HT1080 (cell line): ENCODE measurements at places on chromosomes 12 and 14.

- no peak for DNase-seq
Observed at GRCh38 chr12:122049827-122050226, 28.1 kb downstream of the BCL7A start.

- DNase-seq: peak; percentile 47
Observed at GRCh38 chr12:56221232-56221756, 428 bp downstream of the RNF41 start.

- DNase-seq: no peak
Observed at GRCh38 chr12:65384240-65384639, 105.8 kb downstream of the MSRB3 start.

DNA sequence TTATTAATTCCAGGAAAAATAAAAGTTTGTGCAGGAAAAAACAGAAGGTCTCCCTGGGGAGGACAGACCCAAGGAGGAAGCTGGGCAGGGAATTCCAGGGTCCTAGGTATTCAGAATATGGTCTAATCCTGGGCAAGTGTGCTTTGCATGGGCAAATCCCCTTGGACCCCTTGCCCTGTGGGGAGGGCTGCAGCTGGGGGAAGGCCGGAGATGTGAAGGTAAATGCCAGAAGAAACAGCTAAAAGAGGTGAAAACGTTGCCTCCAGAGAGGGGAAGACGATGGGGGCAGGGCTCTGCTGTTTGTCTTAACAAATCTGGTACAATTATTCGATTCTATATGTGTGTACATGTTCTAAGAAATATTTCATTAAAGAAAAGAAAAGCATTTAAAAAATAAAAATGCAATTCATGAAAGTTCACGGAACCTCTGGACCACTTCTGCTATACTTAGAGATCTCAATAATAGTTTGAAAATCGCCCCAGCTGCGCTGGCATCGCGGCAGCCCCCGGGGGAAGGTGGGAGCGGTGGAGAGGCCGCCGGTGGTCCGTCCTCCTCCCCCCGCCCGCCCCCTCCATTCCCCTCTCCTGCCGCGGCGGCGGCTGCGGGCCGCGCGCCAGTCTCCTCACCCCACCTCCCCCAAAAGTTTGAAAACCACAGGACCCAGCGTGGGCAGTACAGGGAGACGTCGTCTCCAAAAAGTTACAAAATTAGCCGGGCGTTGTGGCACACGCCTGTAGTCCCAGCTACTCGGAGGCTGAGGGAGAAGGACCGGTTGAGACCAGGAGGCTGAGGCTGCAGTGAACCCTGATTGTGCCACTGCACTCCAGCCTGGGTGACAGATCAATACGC is 1.5 kb upstream of the PRPF40B start:
- DNase-seq: no peak

GRCh38 chr14:32913725-32914124 is 25.0 kb upstream of the NPAS3 start:
- no peak for DNase-seq
